ENCODE measurements at places on chromosomes 1 and 21.

- DNase-seq = no peak
These were observed 23.9 kb downstream of the LGR6 start for GRCh38 chr1:202217516-202217915.

DNA sequence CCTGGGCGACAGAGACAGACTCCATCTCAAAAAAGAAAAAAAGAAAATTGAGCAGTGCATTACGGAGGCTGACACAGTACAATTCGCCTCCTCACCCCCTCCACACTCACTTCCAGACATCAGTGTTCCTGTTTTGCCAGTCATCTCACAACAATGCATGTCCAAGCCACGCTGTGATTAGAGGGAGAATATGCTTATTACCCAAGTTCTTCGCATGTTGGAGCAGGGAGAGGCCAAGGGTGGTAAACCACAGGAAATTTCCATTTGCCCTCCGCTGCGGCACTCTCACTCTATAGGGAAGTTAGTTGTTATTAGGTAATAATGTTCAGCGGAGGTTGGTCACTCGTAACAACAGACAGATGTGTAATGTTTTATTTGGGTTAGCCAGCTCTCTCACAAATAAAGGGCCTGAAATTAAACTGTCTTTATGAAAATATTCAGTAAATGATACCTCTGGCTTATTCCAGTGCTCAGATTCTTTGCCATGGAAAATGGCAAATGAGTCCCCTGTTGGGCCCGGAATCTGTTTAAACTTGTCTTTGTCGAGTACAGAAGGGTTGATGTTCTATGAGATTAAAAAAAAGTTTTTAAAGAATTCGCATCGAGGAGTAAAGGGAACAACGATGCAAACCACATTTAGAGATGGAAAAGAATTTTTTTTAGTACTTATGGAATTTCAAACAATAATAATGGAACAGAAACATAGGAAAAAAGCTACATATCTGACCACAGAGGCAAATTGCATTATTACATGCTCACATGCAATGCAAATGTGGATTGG lies 33.1 kb downstream of the KCNJ15 start:
- DNase-seq = no peak

- peak; percentile 85 for DNase-seq
These were observed 506 bp downstream of the SSX2IP start for GRCh38 chr1:84689514-84690396.

GRCh38 chr1:192700834-192701271 lies 64.9 kb downstream of the RGS13 start:
- no peak for DNase-seq

GRCh38 chr1:227661495-227661894 lies 73.6 kb downstream of the JMJD4 start:
- DNase-seq = no peak

DNA sequence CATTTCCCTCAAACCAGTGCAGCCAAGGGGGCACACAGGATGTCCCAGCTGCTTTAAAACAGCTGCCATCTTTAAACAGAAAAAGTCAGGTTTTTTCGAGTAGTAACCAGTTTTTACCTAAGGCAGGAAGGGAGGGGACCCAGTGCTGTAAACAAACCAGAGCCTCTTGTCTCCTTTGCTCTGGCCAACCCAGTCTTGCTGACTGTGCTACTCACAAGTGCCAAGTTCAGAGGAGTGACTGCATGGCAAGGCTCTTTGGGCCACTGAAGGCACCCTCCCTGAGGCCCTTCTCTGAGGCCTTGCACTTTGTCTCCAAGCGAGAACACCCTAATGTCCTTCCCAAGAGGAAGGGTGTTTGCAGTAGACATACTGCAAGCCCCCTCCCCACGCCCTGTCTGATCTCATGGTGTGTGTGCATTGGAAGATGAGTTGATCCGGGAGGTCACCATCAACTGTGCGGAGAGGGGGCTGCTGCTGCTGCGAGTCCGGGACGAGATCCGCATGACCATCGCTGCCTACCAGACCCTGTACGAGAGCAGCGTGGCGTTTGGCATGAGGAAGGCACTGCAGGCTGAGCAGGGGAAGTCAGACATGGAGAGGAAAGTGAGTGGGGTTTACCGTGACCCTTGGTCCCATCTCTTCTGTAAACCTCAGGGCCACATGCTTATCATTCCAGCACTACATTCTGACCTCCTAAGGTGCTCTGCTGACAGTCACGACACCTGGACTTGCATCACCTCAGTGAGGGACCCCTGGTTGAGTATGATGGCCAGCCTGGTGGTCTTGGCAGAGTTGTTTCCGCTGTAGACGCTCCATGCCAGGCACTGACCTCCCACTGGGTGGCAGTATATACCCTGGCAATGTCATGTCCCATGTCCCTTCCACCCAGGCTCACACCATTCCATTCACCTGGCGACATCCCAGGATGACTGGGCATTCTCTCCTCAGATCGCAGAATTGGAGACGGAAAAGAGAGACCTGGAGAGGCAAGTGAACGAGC lies 4.7 kb downstream of the DNALI1 start:
- no peak for DNase-seq

- no peak for DNase-seq
These were observed 11.6 kb downstream of the RNF223 start for GRCh38 chr1:1062348-1063163.

- DNase-seq = no peak
These were observed 10.7 kb downstream of the EPHB2 start for GRCh38 chr1:22721122-22721873.

DNA sequence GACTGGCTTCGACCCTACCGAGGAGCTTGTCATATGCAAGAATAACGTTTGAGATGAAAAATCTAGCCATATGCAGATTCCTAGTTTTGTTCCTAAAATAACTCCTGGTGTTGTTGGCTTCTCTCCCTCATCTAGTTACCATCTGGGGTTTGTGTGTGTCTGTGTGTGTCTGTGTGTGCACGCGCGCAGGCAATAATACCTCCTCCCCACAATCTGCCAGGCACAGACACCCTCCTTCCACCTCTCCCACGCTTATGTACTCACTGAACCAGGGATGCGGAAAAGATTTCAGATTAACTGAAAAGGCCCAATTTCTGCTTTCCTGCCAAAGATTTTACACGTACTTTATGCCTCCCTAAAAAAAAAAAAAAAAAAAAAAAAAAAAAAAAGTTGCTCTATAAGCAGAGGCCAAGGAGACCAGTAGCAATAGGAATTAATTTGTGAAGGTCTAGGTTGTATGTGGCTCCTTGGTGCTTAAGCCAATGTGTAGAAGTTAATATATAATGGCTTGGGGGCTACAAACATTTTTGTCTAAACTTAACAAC lies 452.7 kb downstream of the NUF2 start:
- no peak for DNase-seq

DNA sequence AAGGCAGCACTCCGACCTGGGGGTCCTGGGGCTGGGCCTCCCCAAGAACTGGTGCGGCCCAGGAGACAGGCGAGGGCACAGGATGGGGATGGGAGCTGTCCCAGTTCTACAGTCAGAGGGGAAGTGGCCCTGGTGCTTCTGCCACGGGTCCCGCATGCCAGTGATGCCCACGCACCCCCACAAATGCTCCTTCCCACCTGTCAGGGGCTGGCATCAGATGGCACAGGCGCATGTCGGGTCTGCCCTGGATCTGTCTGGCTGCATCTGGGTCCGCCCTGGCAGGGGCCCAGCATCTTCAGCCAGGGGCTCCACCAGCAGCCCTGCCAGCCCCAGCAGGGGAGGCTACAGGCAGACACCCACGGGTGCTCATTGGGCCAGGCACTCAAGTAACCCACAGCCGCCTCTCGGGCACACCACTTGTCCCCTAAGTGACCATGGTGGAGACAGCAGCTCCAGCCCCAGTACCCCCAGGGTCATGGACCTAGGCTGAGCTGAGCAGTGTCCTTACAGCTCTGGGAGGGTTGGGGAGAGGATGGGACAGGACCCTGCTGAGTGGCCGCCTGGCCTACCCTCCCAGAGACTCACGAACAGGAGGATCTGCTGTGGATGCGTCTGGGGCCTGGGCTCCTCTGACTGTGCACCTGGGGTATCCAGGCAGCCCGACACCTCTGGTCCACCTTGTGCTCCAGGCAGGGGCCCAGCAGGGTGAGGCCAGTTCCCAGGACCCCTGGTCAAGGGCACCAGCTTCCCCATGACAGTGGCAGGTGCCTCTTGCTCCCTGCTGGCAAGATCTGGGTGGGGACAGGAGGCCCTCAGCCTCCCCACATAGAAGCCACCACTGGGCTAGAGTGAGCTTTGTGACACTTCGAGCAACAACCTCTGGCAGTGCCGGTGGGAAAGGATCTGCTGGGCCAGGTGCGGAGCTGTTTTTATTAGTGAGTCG lies 5.4 kb downstream of the SMIM1 start:
- DNase-seq = no peak

DNA sequence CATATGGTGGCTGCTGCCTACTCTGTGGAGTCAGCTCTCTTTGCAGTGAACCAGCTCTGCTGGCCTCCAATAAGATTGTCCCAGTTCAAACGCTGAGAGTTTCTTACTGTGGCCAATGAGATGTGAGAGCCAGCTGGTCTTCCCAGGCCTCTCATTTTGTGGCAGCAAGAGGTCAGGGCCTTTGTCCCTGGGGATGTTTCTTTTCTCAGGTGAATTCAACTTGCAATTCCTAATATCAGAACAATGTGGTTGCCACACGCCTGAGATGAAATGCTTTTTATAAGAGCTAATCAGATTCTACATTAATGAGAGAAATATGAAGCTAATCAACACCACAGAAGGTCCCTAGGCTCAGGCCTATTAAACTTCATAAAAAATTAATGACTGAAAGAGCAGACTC lies 660.1 kb upstream of the CAMK1G start:
- no peak for DNase-seq

DNA sequence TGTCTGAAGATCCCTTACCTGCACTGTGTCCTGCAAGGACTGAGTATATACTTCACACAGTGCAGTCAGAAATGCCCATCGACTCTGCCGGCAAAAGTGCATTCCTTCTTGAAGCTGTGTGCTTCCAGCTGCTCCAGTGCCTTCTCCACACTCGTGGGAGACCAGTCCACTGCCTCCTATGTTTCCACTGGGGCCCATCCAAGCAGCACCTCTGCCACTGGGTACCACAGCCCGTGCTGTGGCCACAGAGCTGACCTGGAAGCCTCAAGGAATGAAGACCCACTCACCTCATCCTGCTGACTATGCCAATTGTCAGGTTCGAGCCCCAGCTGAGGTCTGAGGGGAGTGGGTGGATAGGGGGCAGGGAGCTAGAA lies 108.1 kb downstream of the GDAP2 start:
- DNase-seq = no peak

GRCh38 chr1:181083842-181084605 lies 4.5 kb upstream of the IER5 start:
- DNase-seq = peak; percentile 60

GRCh38 chr1:234495231-234495990 lies 16.4 kb upstream of the TARBP1 start:
- no peak for DNase-seq

- no peak for DNase-seq
These were observed 28.7 kb upstream of the NBL1 start for GRCh38 chr1:19615438-19615837.

- DNase-seq = no peak
These were observed 2.1 kb downstream of the GSTM4 start for GRCh38 chr1:109657970-109658369.

DNA sequence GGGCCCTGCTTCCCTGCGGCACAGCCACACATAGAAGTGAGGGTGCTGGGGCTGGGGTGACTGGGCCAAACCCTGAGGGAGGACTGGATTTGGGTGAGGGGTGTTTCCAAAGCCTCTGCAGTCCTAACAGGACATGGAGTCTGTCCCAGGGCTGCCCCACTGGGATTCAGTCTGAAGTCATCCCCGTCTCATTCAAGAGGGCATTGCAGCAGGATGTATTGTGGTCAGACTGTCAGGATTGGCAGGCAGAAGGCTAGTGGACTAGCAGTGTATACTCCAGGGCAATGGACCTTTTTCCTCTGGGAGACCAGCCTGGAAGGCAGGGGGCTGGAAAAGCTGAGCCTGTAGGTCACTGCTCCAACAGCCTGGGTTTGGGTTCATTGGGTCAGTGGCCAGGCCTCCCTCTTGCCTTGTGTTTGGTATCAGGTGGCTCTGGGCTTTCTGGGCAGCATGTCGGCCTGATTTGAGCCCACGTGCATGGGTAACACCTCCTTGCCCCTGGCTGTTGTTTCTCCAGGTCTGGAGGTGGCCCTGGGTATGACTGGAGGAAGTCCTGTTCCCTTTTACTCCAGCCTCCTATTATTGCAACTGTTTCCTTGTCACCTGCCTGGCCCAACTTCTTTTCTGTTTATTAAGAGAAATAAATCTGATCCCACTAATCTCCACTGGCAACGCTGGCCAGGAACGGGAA lies 41.0 kb upstream of the SYNC start:
- DNase-seq = no peak

DNA sequence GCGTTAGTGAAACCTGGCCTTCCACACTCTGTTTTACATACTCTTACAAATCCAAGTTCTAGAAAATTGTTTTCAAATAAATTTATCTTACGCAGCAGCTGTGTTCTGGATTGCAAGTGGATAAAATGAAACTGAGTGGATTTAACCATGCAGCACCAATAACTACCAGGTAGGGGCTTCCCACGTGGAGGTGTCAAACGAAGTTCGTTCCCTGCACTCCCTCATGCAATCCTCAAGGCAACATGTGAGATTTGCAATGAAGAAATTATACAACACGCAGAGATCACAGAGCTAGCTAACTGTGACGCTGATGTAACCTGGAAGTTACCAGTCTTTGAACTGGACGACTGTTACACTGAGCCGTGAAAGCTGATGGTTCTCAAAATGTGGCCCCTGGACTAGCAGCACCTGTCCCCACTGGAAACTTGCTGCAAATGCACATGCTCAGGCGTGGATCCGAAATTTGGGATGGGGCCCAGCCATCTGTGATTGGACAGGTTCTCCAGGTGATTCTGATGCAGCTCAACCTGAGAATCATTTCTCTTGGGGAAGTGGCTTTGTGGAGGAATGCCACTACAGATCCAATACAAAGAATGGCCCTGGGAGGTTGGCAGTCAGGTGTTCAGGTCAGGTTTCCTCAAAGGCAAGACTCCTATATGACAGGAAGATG lies 36.3 kb downstream of the RSPH1 start:
- no peak for DNase-seq

DNA sequence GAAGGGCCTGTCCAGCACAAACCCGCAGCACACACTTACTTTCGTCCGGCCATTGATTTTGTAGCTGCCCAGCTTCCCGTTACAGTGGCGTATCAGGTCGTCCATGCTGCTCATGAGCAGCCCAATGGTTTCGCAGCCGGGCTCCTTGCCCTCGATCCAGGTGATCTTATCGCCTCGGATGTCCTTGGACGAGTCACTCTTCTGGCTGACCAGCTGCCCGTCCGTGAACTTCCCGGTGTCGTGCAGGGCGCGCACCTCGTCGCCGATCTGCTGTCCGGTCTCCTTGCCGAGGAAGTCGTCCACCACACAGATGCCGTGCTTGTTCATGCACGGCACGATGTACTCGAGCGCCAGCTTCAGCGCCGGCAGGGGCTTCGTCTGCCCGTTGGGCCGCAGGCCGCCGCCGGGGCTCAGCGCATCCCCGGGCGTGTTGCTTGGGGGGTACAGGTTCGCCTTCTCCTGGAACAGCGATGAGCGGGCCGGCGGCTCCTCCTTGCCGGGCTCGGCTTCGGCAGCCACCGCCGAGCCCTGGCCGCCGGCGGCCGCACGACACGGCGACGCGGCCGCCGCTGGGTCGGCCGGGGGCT lies 1.0 kb downstream of the EGLN1 start:
- DNase-seq = peak; percentile 73

Measured in ecto neural progenitor cell (in vitro differentiated cells).